T-helper 17 cell (primary cell): ENCODE measurements at places on chromosomes 13 and 19.
A peak's percentile ranks its signal among the peaks of the same experiment; 100 is the strongest.

GRCh38 chr19:10760273-10760944 is 42.5 kb downstream of the DNM2 start:
- DNase-seq: no peak

- DNase-seq: no peak
These were observed 8.0 kb downstream of the ABHD13 start for GRCh38 chr13:108226184-108226583.

DNA sequence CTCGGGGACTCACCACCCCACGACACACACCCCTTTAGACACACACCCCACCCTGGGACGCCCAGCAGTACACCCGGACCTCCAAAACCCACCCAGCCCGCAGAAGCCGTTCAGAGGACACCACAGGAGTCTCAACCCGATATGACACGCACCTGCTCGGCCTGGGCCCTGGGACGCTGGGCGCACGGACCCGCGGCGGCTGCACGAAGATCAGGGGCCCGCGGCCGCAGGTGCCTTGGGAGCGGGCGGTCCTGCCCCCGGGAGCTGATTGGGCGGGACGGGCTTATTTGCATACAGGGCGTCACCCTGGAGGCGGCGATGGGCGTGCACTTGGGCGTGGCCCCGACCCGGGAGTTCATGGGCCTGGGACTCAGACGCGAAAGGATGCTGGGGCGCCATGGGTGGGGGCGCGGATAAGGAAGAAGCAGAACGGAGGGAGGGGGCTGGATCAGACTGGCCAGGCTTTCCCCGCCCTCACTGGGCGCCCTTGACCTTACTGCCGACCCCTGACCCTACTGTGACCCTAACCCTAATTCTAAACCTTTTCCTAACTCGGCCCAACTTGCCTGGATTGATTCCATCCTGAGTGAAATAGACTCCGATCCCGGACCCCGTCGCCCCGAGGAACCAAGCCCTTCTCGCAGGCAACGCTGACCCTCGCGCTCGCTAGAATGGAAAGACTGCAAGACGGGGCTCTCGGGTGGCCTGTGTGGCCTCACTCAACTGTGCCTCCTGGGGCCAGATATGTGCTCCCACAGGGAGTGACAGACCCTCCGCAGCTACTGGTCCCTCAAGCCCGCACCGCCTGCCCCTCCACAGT is at the start of gene MEF2B:
Gene MEF2B (minus strand): TSS at position 211 of the 820 bp plus-strand sequence. CDS start 19,528 bp downstream, outside the sequence.
- DNase-seq: peak; percentile 66

DNA sequence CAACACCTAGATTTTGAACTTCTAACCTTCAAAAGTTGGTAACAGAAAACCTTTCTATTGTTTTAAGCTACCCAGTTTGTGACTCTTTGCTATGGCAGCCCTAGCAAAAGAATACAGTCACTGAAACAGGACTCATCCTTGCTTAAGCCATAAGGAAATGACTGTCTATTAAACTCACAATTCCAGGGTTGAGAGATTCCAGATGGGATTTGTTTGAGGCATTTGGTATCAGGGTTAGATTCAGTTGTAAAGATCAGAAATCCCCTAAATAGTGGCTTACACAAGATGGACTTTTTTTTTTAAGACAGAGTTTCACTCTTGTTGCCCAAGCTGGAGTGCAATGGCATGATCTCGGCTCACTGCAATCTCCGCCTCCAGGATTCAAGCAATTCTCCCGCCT is 41.1 kb upstream of the RGCC start:
- DNase-seq: no peak

DNA sequence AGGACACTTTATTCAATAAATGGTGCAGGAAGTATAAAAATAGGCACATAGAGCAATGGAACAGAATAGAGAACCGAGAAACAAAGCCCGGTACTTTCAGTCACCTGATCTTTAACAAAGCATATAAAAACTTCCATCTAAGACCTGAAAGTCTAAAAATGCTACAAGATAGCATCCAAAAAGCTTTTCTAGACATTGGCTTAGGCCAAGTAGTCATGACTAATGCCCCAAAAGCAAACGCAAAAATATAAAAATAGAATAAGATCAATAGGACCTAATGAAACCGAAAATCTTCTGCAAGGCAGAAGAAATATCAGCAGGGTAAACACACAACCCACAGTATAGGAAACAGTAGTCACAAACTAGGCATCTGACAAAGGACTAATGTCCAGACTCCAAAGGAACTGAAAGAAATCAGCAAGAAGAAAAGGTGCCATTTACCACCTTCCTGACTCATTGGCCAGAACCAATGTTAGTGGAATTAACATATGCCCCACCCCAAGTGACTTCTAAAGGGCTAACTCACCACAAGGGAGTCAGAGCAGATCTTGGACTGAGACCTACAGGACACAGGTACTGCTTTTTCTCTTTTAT is 40.8 kb upstream of the CEACAM21 start:
- DNase-seq: no peak

- DNase-seq: no peak
These were observed 17.6 kb downstream of the TNFSF11 start for GRCh38 chr13:42591602-42592001.
